HepG2 (cell line): ENCODE measurements at places on chromosomes 3 and 15.

DNA sequence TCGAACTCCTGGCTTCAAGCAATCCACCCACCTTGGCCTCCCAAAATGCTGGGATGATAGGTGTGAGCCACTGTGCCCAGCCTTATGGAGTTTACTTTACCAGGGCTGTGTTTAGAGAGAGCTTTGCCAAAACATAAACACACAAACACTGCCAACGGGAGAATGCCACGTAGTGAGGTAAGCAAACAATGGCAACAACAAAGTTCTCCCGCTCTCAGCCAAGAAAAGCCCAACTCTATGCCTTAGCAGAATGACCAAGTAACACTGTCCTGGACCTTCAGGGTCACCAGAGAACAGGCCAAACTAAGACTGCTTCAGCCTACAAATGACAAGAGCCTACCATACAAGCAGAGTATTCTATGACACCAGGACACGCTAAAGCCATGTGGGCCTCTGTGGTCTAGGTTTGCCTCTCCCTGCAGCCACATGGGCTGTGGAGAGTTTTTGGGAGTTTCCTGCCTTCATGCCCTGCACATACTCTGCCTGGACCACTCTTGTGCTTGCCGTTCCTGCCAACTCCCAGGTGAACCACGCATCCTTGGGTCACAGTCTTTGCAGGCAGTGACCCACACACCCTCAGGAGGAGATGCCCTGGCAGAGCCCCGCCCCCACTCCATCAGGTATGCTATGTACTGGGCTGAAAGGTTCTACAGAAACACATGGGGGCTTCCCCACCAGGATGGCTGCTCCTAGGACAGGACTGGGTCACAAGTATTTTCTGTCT lies 21.6 kb upstream of the CNBP start:
- no peak for DNase-seq

DNA sequence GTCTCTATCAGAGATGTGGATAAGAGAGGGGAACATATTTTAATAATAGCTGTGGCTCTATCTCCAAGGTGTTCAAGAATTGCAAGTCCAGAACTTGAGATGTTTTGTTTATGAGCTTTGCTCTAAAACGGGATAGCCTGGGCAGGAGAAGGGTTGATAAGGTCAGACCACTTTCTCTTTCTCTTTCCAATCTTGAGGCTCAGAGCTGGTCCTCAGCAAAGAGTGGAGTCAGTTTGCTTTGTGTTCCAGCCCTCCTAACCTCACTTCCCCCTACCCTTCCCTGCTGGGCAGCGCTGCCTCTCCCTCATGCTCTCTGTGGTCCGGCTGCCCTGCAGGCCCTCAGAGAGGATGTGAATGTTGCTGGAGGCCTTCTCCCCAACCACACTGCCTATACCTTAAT lies 13.8 kb downstream of the KLHL6 start:
- no peak for DNase-seq

- no peak for DNase-seq
These were observed 454.8 kb upstream of the CBLB start for GRCh38 chr3:106323586-106323985.

- no peak for DNase-seq
These were observed 6.8 kb downstream of the CSK start for GRCh38 chr15:74788683-74789151.

GRCh38 chr3:54988838-54989630 lies 61.2 kb upstream of the LRTM1 start:
- no peak for DNase-seq
